NCI-H1417 (cell line): ENCODE measurements at places on chromosomes 5 and 9.
A peak's percentile ranks its signal among the peaks of the same experiment; 100 is the strongest.

DNA sequence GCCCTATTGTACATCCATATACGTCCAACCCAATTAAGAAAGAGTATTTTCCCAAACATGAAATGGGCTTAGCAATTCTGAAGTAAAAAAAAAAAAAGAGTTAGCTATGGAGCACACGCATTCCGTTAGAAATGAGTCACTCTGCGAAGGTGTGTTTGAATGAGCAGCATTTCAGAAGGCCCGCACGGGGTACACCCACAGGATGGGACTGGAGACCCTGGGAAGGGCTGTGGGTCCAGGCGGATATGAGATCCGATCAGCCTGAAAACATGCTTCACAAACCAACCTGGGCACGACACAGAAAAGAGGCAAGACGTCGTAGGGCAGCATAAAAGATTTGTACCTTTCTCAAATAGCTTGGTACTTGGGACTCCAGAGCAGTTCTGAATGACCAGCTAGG lies 173.9 kb upstream of the KLF9 start:
- DNase-seq: no peak

GRCh38 chr5:44691802-44692201 lies 116.9 kb upstream of the MRPS30 start:
- no peak for DNase-seq

DNA sequence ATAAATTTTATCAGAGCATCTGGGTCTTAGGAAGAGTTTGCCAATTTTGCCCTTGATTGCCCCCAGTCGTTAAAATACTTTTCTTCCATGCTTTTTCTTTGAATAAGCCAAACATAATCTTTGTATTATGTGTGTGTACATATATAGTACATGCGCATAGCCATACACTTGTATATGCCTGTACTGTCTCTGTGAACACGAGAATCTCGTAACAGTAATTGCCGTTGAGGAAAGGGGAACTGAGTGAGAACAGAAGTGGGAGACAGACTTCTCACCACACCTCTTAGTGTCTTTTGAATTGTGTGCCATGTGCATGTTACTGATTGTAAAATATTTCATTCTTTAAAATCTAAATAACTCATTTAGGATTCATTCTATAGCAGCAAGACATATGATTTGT lies 79.6 kb upstream of the GRHPR start:
- no peak for DNase-seq

GRCh38 chr5:55211184-55211874 lies 15.8 kb downstream of the MCIDAS start:
- no peak for DNase-seq

DNA sequence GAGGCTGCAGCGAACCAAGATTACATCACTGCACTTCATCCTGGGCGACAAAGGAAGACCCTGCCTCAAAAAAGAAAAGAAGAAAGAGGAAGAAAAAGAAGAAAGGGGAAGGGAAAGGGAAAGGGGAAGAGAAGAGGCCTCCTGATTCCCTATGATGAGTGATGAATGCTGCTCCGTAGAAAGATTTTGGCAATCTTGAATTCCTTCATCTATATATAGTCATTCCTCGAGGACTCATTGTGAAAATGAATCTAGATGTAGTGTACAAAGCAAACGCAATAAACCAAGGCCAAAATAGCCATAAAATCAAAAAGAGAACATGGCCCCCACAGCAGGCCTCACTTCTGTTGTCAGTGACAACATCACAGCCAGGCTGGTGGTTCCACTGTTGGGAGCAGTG lies 218.0 kb downstream of the DCP2 start:
- DNase-seq: no peak

DNA sequence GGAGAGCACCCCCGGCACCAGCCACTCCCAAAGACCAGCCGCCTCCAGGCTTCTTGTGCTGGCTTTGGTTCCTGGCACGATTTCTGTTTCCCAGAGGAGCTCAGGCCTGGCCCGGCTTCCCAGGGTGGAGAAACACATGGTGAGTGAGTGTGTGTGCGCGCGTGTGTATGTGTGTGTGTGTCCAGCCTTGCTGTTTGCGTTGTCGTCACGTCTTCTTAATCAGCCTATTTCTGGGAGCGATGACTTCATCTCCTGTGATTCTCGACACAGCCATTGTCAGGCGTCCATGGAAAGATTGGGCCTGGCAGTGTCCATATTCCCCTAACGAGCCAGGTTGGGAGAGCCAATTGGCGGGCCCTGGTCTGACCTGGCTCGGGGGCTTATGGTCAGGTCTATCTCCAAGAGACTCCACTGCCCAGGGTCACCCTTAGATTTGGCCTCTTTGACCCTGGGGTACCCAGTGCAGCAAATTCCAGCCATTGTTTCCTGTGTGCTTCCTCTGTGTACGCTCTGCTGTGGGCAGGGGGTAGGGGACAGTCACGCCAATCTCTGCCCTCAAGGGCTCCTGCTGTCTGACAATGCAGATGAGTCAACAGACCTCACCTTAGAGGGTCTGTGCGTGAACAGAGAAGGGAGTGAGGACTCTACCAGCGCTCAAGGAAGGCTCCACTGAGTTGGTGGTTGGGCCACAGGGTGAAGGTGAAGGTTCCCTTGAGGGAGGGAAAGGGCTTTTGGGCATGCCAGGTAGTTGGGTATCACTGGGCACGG lies 73.8 kb downstream of the DAB2IP start:
- DNase-seq: no peak

- no peak for DNase-seq
Observed at GRCh38 chr5:80036615-80037014, 1.5 kb downstream of the THBS4 start.

DNA sequence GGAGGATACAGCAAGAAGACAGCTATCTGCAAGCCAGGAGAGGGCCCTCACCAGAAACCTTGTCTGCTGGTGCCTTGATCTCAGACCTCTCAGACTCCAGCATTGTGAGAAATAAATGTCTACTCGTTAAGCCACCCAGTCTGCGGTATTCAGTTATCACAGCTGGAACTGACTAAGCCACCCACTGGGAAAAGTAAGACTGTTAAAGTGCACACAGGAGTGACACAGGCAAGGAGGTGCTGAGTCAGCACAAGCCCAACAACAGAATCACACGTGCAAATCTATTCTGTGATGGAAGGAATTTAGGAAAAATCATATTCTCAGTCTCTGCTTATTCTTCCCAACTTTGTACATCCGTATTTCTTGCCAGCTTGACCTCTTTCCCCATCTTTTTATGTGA lies 200.0 kb downstream of the NR2F1-AS1 start:
- DNase-seq: peak; percentile 13

GRCh38 chr9:29044959-29045358 lies 1471.7 kb upstream of the C9orf72 start:
- no peak for DNase-seq

GRCh38 chr5:170429014-170429413 lies 39.8 kb upstream of the KCNMB1 start:
- no peak for DNase-seq
